GM06990 (cell line): ENCODE measurements at places on chromosomes 1 and 21.

DNA sequence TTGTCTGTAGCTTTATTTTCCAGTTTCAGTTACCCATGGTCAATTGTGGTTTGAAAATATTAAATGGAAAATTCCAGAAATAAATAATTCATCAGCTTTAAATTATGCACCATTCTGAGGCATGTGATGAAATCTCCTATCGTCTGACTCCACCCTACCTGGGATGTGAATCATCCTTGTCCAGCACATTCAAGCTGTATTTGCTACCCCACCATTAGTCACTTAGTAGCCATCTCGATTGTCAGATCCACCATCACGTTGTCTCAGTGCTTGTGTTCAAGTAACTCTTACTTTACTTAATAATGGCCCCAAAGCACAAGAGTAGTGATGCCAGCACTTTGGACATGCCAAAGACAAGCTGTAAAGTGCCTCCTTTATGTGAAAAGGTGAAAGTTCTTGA lies 4.0 kb downstream of the STPG1 start:
- no peak for DNase-seq

DNA sequence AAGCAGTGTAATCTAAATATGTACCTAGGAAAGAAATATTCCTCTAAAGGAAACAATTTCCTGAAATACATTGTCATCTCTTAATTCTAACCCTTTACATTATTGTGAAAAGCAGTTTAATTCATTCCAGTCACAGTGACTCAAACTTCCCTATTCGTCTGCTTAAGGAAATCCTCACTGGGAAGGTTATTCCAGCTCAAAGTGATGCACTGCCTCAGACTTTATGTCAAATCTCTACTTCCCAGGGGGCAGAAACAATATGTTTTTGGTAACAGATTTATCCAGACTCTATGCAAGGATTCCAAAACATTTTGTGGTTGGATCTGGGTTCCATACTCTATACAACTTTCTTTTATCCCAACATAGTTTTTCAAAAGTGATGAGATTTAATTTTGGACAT lies 145.2 kb downstream of the NTMT2 start:
- DNase-seq = no peak

- no peak for DNase-seq
These were observed 158.0 kb downstream of the EIF4G3 start for GRCh38 chr1:21018673-21019072.

GRCh38 chr1:165772739-165773138 lies 4.1 kb upstream of the TMCO1 start:
- no peak for DNase-seq

DNA sequence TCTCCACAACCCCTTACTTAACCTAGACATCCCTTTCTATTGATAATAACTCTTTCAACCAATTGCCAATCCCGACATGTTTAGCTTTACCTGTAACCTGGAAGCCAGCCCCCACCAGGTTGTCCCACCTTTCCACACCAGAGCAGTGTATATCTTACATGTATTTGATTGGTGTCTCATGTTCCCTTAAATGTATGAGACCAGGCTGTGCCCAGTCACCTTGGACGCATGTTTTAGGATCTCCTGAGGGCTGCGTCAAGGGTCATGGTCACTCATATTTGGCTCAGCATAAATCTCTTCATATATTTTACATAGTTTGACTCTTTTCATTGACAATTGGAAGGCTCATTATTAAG lies 5.3 kb upstream of the SLC19A1 start:
- no peak for DNase-seq

DNA sequence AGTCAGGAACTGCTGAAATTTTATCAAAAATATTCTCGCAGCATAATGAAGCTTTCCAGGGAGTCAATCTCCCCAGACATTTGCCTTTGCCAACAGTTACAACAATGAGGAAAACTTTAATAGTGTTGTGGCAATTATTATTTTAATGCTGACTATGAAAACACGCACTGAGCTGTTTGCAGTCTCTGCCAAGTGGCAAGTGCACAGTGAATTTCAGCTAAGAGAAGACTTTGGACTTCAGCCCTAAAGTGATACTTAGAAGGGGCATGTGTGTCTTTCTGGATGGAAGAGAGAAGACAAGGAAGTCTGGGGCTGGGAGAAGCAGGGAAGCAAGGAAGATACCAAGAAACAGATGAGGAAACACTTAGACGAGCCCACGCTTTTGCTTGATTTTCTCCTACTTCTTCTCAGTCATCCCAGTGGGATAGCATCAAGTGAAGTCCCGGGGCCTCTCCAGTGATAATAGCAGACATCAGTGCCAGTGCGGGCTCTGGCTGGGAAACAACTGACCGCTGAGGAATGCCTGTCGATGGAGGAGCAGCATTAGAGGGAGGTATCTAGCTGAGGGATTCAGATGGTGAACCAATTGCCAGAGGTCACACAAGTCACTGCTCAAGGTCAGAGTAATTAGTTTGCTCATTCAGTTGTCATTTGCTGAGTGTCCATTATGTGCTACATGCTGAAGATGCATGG lies 196.3 kb downstream of the TTLL7 start:
- DNase-seq = no peak

- no peak for DNase-seq
These were observed 320.8 kb upstream of the ST6GALNAC5 start for GRCh38 chr1:76546354-76546933.

DNA sequence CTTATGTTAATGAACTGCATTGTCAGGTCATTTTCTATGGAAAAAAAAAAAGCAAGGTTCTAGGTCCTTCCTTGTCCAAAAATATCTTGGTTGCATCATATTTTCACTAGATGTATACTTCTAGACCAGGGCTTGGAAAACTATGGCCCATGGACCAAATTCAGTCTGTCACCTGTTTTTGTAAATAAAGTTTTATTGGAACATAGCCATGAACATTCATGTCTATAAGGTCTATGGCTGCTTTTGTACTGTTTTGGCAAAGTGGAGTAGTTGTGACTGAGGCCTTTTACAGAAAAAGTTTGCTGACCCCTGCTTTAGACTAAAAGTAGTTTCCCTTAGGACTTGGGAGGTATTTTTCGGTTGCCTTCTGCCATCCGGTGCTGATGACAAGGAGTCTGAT lies 19.2 kb upstream of the PLA2G2E start:
- no peak for DNase-seq

DNA sequence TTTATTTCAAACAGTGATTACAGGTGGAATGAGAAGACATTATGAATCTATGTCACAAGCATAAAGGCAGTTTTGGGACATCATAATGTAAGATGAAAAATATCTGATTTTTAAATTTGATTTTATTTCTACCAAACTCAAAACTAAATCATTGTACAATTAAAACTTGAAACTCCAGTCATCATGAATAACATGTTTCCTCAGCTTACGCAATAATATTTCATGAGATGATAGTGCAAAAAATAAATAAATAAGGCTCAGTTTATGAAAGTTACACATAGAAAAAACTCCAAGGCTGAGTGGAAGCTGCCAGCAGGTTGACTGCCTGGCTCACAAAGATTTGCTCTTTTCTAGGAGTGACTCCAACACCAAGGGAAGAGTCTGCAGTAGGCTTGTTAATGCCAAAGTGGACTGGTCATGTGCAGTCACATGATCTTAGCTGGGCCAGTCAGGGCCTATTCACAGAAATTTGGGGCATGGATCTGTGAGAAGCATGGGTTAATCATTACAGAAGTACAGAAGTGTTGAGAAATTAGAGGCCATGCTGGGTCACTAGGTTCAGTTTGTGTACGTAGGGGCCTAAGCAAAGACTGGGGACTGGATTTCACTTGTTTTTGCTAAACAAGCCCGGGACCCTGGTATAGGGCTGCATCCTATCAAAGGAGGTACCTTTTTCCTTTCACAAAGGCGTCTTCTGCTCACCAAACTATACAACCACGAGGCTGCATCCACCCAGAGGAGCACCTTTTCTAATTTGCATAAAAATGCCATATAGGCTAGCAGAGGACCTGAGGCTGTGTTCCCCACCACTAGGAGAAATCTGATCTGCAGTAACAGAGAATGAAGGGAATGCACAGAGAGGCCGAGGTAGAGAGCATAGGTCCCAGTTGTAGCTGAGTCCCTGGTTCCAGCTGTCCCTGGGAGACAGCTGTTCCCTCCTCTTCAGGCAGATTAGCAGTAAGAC lies 4.9 kb upstream of the ABCA4 start:
- DNase-seq = no peak

- no peak for DNase-seq
These were observed 11.8 kb upstream of the ZMYM6 start for GRCh38 chr1:35043498-35043897.

GRCh38 chr1:207876131-207876530 lies 34.8 kb downstream of the CD34 start:
- no peak for DNase-seq

GRCh38 chr1:192609110-192610079 lies 26.6 kb upstream of the RGS13 start:
- peak; percentile 71 for DNase-seq

- DNase-seq = no peak
These were observed at the start of gene SH3D21 for GRCh38 chr1:36306210-36306901. SH3D21 (plus strand) TSS chr1:36306368; CDS start chr1:36306421, 53 bp downstream.

DNA sequence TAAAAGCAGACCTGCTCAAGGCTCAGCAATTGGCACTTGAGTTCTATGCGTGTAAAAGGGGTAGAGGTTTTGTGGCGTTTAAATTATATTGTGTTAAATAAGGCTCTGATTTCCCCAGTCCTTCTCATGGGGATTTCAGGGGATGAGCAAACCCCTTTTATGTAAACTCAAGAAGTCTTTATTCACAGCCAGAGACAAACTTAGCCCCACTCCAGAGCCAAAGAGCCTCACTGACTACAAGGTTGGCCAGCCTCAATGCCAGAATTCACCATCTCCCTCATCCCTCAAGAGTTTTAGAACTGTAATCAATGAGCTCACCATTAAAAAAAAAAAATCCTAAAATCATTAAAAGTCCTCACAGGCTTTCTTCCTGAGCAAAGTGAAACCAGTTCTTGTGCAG lies 107.8 kb downstream of the SLC30A10 start:
- DNase-seq = no peak

GRCh38 chr21:45655124-45655523 lies 11.6 kb downstream of the PCBP3 start:
- DNase-seq = no peak

- no peak for DNase-seq
These were observed 79.9 kb downstream of the CNIH3 start for GRCh38 chr1:224696021-224696420.

GRCh38 chr1:204725821-204726448 lies 40.4 kb upstream of the LRRN2 start:
- no peak for DNase-seq

GRCh38 chr1:223683586-223684487 lies 18.3 kb upstream of the CAPN8 start:
- DNase-seq = no peak

- DNase-seq = peak; percentile 28
These were observed 42.8 kb downstream of the RTCA start for GRCh38 chr1:100308777-100309176.

- no peak for DNase-seq
These were observed 95.1 kb downstream of the TAS1R2 start for GRCh38 chr1:18764362-18764761.

DNA sequence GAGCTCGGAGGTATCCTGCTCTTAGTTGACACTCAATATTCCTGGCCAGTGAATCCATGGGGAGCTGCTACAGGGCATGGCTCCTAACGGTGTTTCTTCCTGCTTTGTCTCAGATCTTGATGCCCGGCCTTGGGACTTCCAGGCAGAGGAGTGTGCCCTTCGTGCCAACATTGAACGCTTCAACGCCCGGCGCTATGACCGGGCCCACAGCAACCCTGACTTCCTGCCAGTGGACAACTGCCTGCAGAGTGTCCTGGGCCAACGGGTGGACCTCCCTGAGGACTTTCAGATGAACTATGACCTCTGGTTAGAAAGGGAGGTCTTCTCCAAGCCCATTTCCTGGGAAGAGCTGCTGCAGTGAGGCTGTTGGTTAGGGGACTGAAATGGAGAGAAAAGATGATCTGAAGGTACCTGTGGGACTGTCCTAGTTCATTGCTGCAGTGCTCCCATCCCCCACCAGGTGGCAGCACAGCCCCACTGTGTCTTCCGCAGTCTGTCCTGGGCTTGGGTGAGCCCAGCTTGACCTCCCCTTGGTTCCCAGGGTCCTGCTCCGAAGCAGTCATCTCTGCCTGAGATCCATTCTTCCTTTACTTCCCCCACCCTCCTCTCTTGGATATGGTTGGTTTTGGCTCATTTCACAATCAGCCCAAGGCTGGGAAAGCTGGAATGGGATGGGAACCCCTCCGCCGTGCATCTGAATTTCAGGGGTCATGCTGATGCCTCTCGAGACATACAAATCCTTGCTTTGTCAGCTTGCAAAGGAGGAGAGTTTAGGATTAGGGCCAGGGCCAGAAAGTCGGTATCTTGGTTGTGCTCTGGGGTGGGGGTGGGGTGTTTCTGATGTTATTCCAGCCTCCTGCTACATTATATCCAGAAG lies 16.7 kb downstream of the ALX3 start:
- peak; percentile 44 for DNase-seq

- DNase-seq = no peak
These were observed 9.1 kb downstream of the VANGL2 start for GRCh38 chr1:160409486-160409885.

GRCh38 chr1:9361630-9362260 lies 69.1 kb downstream of the SPSB1 start:
- DNase-seq = no peak

GRCh38 chr1:167685844-167686243 lies 35.9 kb upstream of the MPZL1 start:
- no peak for DNase-seq
